Activated CD8-positive, alpha-beta memory T cell treated with anti-CD3 and anti-CD28 coated beads, Interleukin-2, amount 10 ng/mL, durations not matched to agents 7 days and 5 days (primary cell): ENCODE measurements at places on chromosomes 16 and 17.

DNA sequence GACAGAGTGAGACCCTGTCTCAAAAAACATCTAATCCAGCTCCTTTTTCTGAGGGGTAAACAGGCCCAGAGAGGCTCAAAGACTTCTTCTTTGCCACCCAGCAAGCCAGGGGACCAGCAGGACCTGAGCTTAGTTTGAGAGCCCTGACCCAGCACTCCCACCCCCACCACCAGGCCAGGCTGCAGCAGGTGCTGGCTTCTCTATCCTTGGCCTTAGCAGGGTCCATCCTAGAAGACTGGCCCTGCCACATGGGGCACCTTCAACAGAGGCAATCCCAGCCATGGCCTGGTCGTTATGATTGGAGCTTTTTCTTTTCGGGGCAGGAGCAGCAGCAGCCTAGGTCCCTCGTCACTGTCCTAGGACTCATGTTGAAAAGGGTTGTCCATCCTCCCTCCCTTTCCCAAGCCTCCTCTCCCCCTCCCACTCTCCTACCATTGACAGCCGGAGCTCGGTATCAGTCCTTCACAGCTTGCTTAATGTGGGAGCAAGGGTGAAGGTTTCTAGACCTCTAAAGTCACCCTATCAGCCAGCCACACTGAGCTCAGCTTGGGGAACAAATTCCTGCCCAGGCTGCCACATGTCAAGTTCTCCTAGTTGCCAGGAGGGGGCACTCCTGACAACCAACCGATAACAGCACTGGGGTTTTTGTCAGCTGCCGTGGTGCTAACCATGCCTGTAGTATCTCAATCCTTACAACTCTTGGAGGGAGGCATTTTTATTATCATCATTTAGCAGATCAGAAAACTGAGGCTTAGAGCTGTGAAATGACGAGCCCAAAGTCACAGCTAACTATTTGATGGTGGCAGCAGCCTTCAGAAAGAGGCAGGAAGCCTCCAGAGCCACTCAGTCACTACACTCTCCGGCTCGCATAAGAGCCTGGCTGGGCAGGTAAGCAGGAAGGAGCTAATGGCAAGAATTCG is 11.2 kb downstream of the MRPL27 start:
- peak; percentile 77 for DNase-seq

- DNase-seq, result no peak
These were observed 136.3 kb downstream of the BANP start for GRCh38 chr16:88087517-88087877.

DNA sequence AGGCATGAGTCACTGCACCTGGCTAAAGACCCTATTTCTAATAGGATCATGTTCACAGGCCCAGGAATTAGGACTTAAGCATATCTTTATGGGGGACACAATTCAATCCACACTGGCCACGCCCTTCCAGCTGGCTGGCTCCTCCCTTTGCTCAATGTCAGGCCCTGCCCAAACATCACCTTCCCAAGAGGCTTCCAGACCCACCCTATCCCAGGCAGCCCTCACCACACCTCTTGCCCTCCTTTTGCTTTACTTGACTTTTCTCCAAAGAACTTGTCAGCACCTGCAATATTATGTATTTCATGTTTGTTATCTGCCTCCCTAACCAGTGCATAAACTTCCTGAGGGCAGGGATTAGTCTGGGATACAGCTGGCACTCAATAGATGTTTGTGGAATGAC is 109.6 kb upstream of the CDH5 start:
- DNase-seq, result no peak

DNA sequence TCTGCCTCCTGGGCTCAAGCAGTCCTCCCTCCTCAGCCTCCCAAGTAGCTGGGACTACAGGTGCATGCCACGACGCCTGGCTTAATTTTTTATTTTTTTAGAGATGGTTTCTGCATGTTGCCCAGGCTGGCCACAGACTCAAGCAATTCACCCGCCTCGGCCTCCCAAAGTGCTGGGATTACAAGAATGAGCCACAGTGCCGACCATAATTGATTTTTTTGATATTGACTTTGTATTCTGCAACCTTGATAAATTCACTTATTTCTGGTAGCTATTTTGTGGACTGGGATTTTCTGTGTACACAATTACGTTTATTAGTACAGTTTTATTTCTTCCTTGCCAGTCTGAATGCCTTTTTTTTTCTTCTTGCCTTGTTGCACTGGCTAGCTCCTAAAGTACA is 30.0 kb downstream of the TAOK1 start:
- DNase-seq, result no peak

- no peak for DNase-seq
These were observed 6.7 kb upstream of the LPO start for GRCh38 chr17:58231641-58232040.

- no peak for DNase-seq
These were observed 20.8 kb downstream of the ATP6V0D1 start for GRCh38 chr16:67460168-67460567.

- DNase-seq, result no peak
These were observed at the start of gene FBXL16 for GRCh38 chr16:705431-706188. TSS of gene FBXL16 (minus strand) at chr16:705801. CDS start at chr16:697405, 8,396 bp downstream.

DNA sequence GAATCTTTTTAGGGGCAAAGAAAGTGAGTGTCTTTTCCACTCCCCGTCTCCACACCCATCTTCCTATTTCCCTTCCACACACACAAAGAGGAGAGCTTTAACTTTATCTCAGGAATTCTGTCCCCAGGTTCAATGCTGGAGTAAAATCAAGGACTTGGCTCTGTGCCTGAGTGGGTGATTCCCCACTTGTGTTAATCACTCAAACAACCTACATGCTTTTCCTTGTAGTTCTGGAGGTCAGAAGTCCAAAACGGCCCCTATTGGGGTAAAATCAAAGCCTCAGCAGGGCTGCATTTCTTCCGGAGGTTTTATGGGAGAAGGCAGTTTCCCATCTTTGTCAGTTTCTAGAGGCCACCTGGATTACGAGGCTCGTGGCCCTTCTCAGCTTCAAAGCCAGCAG is 422.3 kb upstream of the RBFOX1 start:
- no peak for DNase-seq

DNA sequence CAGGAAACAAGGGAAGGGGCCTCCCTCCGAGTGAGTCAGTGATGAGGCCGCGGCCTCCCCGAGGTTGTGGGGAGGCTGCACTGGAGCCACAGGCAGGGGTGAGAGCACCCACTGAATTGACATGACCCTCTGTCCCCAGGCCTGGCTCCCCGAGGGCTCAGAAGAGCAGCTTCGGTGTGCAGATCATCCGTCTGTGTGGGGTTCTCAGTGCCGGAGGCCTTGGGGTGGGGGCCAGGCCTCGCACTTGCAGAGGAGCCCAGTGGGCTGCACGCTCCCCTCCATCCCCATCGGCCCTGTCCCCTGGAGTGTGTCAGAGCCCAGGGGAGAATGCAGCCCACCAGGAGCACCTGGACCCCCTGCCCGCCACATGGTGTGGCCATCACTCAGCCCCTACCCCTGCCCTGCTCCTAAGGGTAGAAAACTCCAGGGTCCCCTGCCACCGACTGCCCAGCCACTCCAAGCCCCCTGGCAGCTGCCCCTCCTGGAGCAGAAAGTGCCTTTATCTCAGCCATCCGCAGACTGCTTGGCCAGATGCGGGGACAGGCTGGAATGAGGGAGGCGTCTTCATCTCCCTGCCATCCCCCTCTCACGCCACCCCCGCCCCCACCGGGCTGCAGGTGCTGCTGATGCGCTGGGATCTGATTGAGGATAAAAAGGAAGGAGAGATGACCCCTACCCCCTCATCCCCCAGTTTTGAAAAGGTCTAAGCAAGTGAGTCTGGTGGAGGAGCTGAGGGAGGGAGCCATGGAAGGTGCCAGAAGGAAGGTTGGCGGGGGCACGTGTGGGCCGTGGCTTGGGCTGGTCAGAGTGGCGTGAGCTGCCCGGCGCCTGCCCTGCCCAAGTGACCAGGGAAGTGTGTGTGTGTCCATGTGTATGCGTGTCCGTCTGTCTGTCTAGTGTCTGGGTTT is 358.3 kb downstream of the SEC14L1 start:
- no peak for DNase-seq

DNA sequence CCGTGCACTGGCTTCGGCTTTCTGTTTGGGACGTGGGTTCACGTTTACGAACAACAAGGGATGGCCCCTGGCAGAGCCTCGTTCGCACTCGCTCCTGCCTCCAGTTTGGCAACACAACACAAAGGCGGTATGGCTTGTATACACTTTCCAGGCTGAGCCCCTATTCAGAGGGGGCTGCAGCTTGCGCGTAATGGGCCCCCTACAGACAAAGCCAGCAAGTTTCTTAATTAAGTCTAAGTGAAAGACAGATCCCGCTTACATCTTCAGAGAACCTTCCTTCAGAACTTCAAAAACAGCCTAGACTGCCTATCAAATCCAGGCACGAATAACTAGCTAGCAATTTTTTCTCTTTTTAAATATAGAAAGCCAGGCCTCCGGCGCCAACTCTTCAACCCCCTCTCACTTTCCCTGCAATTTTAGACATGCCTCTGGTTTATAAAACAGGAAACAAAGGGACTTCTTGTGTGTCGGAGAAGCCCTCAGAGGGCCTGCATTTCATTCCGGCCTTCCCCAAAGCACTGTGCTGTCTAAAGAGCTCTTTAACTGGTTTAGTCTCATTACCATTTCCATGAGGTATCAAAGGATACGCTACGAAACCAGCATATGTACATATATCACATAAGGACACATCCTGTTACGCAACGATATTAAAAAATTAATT is 244.9 kb downstream of the STX8 start:
- no peak for DNase-seq
